ENCODE measurements at places on chromosomes 6 and 20. TPM values are rescaled to one million over a fixed set of nuclear protein-coding genes. Genes with fewer than 3 reads are reported as not detected.

Gene CDH4
- not detected for total RNA-seq

GRCh38 chr6:154951345-154952200, 43.5 kb upstream of the TIAM2 start:
- no peak for DNase-seq

DNA sequence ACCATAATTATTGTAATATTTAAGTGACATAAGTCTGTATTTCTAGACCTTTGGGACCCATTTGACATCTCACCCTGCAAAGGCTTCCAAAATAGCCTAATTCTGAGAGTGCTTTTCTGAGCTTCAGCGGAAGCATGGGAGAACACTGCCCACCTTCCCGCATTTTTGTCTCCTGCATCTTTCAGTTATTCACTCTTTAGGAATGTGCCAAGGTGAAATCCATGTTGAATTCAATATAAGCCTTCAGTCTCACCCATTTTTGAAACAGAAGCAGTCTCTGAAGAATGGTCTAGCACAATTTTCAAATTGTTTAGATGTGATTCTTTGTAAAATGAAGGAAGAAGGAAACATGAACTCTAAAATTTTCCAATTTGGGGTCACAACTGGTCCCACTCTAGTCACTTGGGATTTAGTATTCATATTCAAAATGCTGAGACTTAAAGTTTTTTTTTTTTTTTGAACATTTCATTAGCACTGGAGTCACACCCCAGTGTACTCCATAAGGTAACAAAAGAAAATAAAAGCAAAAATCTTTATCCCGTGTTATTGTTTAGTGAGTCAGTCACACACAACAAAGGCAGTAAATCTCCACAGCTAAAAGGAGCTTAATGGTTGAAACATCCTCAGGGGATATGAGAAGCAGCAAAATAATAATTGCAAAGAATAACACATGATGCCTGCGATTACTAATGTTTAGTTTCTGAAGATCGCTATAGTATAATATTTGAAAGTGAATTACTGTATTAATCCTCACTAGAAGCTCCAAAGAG, 479.9 kb upstream of the BTBD3 start:
- DNase-seq: no peak

DNA sequence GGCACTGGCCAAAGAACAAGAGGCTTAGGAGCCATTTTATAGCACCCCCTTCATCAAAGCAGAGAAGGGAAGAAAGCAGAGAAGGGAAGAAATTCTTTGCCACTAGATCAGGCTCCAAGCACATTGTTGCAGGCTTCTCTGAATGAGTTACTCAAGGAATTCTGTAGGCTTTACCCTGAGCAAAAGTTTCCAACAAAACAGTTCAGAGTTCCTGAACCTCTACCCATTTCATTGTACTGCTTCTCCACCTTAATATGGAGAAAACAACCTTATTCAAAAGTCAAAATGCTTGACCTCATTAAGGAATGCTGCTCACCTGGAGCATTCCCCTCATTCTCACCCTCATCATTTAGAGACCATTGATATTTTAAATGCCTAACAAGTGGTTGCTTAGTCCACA, 115.5 kb upstream of the LOC128125822 start:
- DNase-seq: no peak

All from cardiac septum (tissue), 1 donor.